COLO829 (cell line): ENCODE measurements at places on chromosomes 16 and 17.

DNA sequence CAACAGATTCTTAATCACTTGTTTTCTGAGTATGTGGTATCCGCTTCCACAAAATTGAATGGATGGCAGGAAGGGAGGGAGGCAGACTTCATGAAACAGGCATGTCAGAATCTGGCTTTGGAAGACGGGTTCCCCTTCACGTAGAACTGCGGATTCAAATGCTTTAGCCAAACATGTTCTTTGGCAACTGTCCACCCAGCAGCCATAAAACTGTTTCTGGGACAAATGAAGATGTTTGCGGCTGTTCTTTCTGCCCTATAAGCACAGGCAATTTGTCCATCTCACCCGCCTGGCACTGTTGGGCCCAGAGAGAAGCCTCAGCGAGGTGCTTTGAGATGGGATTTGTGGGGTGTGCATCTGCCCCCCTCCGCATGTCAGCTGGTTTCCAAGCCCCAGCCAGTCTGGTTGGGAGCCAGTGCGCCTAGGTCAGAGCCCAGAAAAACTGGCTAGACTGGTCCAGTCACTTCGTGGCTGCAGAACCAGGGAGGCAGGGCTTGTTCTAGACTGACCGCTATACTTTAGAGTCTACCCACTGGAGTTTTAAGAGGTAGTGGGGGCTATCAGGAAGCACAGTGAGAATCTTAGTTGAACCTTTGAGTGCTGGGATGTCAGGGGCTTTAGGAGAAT lies 6.3 kb downstream of the CRHR1 start:
- no peak for DNase-seq

- DNase-seq = no peak
Measured at GRCh38 chr16:154217-155030, 2.0 kb downstream of the HBZ start.

DNA sequence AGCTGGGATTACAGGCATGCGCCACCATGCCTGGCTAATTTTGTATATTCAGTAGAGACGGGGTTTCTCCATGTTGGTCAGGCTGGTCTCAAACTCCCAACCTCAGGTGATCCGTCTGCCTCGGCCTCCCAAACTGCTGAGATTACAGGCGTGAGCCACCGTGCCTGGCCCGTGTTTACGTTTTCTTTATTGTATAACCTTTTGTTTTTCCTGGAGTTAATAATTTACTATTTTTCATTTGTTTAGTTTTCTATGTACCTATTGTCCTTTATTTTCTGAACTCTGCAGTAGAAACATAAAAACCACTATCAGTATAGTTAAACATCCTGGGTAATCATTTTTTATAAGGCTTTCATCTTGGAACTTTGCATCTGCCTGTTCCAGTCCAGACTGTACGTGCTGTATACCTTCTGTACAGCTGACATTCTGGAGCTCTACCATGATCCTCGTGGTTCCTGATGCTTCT lies 73.6 kb downstream of the PPM1E start:
- no peak for DNase-seq

DNA sequence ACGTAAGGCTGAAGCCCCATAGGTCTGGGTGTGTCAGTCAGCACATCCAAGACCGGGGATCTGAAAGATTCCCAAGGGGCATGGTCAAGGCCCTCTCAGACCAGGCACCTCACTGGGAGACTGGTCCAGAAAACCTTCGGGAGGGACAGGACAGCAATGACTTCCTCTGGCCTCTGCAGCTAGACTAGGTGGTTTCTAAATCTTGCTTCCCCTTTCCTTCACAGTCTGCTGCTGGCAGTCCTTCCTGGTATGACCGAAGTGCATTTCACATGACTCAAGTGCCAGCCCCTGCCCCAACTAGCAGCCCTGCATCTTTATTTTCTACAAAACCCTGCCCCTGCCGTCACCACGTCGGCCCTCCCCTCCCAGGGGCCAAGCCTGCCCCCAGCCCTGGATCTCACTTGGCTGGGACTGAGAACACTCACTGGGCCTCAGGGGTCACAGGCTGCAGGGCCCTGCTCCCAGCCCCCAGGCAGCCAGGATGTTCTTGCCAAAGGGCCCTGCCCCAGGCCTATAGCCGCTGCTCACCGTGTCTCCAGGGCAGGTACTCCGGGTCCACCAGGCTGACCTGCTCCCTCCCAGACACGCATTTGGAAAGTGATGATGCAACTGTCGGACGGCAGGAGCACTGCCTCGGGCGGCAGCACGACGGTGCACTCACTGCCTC lies 18.3 kb downstream of the POLR3K start:
- no peak for DNase-seq

GRCh38 chr16:13961099-13961811 lies 41.3 kb downstream of the ERCC4 start:
- DNase-seq = no peak

- DNase-seq = no peak
Measured at GRCh38 chr16:67227567-67227921, 614 bp downstream of the TMEM208 start.

- no peak for DNase-seq
Measured at GRCh38 chr17:49997301-49997650, 2.3 kb upstream of the DLX3 start.

DNA sequence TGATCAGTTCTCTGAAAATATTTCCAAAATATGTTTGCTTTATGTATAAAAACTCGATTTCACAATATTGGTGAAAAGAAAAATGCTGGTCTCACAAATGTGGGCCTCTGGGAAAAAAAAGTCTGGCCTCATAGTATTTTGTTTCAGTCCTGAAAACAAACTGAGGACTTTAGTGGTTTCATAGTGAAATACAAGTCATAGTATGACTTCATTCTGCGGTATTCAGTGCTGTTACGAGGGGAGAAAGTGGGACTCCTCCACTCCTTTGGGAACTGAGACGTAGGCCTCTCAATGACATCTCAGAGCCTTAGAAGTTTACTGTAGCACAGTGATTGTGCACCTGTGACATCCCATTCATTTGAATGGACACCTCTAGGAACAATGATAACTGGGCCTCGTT lies 56.0 kb downstream of the CYB561 start:
- no peak for DNase-seq

DNA sequence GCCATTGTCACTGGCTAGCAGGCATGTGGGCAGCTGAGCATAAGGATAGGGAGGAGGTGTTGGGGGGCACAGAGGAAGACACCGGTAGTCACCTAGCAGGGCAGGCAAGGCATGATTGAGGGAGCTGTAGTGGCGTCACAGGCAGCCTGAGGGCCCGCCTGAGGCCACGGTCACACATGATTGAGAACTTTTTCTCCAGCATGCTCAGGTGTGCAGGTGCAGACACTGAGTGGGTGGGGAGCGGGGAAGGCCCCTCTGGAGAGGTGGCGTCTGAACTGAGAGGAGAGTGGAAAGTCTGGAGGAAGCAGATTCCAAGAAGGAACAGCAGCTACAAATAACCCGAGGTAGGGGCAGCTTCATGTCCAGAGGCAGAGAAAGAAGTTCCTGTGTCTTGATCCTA lies 10.9 kb upstream of the ARMC7 start:
- DNase-seq = no peak

DNA sequence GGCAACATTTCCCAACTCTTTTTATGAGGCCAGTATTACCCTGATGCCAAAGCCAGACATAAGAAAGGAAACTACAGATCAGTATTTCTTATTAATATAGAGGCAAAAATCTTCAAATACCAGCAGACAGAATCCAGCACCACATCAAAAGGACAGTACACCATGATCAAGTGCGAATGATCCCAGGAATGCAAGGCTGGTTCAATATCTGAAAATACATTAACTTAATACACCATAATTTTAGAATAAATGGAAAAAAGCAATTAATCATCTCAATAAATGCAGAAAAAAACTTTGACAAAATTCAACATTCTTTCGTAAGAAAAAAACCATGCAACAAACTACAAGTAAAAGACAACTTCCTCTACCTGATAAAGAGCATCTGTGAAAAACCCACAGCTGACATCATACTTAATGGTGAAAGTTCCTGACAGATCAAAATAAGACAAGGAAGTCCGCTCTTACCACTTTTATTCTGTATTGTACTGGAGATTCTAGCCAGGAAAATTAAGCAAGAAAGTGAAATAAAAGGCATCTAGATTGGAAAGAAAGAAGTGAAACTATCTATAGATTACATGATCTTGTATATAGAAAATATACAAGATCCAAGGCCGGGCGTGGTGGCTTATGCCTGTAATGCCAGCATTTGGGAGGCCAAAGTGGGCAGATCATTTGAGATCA lies 26.4 kb upstream of the MAPK3 start:
- DNase-seq = no peak

- no peak for DNase-seq
Measured at GRCh38 chr17:70123193-70123592, 46.1 kb upstream of the KCNJ2 start.
